ENCODE measurements at places on chromosomes 5 and 9.

GRCh38 chr5:101435768-101436167 is 532.7 kb upstream of the ST8SIA4 start:
- no peak for DNase-seq

DNA sequence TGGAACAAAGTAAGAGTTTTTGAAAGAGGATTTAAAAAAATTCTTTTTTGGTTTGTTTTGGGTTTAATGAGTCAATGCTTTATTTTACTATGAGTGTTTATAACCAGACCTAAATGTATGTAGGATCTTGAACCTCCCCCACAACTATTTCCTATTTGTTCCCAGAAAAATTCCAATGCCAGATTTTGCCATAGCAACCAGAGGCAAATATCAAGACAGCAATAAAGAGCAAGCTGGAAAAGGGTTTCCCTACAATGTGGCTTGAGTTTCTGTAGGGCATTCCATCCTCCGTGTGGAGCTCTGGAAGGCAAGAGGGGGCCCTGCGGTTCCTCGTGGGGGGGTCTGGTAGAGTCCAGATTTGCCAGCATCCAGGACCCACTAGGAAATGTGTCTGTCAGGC is 27.8 kb upstream of the GDNF start:
- DNase-seq: no peak

DNA sequence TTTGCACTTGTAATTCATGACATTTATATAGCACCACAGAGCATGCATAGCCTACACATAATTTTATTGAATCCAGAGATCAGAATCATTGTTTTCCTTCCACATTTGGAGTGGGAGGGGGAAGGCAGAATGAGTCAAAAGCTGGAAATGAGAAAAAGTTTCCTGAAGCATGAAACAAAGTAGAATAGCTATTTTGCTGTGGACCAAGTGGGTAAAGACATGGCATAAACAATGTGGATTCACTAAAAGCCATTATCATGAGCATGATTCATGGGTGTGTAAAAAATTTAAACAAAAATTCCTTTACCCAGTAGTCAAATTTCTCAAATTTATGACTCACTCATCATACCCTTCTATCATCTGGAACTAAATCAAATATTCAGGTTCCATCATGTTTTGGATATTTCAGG is 97.9 kb downstream of the YIPF5 start:
- no peak for DNase-seq

- no peak for DNase-seq
These were observed 144.3 kb upstream of the RAPGEF1 start for GRCh38 chr9:131884222-131884621.

DNA sequence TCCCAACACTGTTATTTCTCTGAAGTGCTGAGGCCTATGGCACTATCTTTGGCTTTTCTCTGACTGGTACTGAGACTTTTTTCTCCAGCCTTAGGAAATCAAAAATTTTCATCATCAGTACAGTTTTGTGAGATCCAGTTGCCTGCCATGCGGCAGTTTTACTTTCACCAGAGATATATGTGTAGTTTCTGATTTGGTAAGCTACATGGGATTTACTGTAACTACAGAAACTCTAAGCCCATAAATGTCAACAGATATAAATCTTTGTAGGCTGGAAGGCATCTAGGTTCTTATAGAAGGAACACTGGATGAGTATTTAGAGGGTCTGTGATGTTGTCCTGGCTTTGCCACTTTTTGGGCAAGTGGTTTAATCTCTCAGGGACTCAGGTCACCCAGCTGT is 69.0 kb downstream of the DOCK2 start:
- DNase-seq: no peak

- DNase-seq: no peak
These were observed 219.8 kb downstream of the HSPA4 start for GRCh38 chr5:133271606-133272005.

GRCh38 chr5:39717176-39717897 is 292.6 kb upstream of the DAB2 start:
- no peak for DNase-seq

Data from uterus (tissue), 4 donors.